ENCODE measurements at places on chromosomes 2 and 18.

- no peak for DNase-seq
Observed at GRCh38 chr2:17166506-17166905, 351.7 kb downstream of the RAD51AP2 start.

DNA sequence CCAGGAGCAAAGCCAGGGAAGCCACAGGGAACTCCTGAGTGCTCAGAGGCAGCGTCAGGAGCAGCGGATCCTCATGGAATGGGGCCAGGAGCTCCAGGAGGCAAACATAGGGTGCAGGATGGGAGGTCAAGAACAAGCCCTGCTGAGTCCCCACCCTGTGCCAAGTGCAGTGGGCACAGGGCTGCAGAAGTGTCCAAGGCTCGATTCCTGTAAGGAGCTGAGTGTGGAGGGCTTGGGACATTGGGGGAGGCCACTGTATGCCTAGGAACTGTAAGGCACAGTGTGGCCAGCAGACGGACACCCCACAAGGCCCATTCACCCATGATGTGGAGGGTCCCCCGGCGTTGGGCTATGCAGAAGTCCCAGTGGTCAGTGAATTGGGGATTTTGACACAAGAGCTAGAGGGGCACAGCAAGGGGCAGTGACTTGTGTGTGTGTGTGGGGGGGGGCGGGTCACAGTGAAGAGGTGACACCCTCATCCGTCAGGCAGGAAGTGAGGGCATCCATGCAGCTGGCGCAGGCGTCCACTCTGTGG is 55.6 kb downstream of the ACKR3 start:
- DNase-seq, result no peak

GRCh38 chr18:79520478-79521390 is 125.0 kb downstream of the NFATC1 start:
- no peak for DNase-seq

DNA sequence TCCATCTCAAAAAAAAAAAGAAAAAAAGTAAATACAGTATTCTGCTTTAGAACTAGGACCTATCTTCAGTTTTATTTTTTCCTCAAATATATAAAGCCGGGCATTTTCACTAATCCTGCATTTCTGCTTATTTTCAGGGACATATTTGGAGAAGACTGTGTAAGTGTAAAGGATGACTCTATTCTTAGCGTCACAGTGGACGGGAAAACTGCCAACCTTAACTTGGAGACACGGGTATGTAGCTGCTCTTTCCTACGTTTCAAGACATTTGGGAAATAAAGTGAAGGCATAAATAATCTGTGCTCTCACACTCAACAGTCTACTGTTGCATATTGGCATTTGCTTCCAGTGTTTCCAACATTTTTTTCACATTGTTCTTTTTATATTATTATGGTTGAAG is 3.1 kb upstream of the IAH1 start:
- DNase-seq, result no peak

GRCh38 chr2:155895016-155895415 is 437.5 kb downstream of the NR4A2 start:
- no peak for DNase-seq

- no peak for DNase-seq
Observed at GRCh38 chr2:26899500-26900164, 51.7 kb downstream of the DPYSL5 start.

GRCh38 chr2:240460781-240461431 is 25.4 kb downstream of the GPC1 start:
- no peak for DNase-seq

DNA sequence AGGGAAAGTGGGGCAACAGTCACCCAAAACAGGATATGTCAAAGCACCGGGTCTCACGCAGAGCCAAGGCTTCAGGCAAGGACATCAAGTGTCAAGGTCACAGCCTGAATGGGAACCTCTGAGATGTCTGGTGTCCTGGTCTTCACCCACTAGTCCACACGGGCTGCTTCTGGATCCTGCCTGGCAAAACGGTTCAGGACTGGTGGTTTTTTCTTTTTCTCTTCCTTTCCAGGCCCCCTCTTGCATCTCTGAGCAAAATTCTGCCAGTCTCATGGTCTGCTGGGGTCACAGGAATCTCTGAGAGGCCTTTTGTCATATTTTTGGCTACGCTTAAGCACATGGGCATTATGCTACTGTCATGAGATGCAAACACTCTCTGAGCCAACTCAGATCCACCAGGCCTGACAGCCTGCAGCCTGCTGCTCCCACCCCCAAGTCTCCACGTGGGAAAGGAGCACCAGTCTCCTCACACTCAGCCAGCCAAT is 518.2 kb upstream of the ZEB2 start:
- DNase-seq, result no peak

DNA sequence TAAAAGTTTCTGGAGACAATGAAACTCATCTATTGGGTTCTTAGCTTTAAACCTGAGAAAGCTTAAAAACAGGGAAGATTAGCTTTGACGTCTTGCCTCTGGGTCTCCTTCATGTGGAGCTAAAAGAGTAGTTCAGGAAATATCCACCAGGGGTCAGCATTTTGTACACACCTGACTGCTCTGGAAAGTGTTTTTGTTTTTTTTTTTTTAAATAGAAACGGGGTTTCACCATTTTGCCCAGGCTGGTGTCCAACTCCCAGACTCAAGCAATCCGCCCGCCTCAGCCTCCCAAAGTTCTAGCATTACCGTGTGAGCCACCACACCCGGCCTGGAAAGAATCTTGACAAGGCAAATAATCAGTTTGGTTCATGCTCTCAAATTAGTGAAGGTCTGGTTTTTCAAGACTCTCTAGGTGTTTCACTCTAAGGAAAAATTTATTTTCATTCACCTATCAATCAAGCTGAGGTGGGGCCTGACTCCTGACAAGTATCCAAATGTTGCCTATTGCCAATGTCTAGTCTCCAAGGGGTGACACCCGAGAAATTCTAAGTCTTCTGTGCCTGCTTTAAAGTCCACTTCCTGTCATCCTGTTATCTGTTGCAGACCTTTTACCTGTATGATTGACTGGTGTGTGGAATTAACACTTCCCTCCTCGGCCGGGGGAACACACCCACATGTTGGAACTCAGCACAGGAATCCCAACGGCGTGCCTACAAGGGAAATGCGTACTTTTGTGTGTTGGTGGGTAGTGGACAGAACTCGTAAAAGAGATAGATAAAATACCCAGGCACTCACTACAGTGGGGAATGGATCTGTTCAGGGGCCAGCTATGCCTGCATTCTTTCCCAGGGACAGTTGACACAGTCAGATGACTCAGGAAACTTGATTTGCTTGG is 11.3 kb downstream of the IL1RN start:
- DNase-seq, result peak; percentile 86

DNA sequence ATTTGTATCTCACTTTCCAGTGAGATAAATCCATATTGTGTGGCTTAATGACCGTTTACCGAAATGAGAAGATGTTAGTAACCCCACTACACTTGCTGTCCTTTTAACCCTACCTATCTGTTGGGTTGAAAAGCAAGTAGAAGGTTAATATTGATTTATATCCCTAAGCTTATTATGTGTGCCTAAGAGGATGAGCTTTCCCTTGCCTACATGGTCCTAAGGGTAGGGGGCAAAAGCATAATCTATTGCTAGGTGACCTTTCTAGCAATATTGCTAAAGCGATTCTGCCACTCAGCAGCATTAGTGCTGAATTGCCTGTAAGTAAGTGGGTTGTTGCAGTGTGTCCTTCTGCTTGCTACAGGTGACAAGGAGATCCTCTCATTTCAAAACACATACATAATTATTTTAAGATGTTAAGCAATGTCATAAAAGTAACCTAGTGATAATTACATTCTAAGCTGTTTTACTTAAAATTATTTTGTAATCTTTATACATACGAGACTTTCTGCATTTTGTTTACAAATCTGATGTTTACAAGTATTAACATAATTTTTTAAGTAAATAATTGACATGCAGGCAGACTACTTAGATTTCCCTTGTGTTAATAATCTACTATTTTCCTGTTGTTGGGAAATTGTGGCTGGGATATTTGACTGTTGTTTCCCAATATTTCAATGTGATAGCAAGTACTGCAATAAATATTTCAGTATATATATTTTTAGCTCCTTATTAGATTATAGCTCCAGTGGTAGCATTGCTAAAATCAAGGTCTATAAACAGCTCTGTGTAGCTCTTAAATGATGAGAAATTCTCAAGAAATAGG is 49.1 kb upstream of the CABYR start:
- no peak for DNase-seq

DNA sequence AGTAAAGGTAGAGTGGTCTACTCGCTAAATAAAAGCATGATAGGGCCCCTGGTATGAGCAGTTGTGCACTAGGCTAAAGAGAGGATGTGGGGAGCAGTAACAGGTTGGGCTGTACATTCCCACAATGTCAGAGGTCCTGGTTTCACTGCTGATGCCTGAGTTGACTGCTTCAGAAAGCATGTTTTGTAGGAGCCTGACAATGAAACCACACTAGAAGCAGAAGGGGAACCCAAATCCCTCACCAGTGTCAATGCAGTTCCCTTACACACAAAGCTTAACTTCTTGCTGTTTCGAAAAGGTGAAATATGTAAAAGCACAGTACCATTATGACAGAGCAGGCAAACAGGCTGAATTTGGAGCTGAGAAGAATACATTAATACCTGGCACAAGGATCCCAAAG is 291.7 kb upstream of the KYNU start:
- no peak for DNase-seq

DNA sequence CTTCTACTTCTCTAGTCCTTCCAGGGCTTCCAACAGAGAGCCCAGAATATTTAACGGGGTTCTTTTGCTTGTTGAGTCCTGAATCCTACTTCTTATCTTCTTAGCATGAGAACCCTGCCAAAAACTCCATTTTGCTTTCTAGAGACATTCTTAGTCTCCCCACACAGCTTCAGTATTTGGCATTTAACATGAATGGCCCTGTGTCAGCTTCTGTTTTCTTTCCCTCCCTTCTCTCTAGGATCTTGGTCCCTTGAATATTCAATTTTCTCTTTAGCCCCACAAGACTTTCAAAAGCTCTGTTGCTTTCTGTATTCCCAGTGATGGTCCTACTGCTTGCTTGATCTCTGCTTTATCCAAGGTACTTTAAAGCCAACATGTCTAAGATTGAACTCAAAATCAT is 89.5 kb downstream of the WDR7 start:
- DNase-seq, result no peak

- no peak for DNase-seq
Observed at GRCh38 chr2:237208373-237209260, 122.9 kb downstream of the COPS8 start.

DNA sequence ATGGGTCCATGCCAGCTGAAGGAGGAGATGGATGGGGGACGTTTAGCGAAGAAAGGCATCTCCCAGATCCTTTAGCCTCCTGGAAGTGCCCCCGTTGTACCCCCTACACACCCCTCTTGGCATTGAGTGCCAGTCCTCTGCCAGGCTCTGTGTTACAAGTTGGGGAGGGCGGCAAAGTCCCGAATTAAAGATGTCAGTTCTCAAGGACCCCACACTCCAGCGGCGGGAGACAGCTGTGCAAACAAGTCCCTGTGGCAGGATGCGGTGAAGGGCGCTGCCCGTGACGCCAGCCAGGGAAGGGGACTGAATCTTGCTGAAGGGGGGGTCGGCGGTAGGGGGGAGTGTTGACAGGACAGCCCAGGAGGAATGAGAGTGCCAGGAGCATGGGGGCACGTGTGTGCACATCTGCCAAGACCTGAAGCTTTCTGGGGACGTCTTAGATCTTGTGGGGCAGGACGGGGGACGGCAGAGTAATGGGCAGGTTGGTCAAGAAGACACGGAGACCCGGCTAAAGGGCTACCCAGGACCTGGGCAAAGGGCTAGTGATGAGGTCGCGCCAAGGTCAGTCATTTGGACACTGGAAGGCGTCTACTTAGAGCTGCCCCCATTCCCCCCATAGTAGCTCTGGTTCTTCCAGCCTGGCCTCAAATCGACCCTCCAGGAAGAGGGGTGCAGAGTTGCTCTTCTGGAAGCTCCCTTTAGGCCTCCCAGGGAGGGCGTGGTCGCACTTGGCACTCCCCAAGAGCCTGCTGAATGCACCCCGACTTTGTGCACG is 2.8 kb upstream of the CTDSP1 start:
- peak; percentile 82 for DNase-seq

DNA sequence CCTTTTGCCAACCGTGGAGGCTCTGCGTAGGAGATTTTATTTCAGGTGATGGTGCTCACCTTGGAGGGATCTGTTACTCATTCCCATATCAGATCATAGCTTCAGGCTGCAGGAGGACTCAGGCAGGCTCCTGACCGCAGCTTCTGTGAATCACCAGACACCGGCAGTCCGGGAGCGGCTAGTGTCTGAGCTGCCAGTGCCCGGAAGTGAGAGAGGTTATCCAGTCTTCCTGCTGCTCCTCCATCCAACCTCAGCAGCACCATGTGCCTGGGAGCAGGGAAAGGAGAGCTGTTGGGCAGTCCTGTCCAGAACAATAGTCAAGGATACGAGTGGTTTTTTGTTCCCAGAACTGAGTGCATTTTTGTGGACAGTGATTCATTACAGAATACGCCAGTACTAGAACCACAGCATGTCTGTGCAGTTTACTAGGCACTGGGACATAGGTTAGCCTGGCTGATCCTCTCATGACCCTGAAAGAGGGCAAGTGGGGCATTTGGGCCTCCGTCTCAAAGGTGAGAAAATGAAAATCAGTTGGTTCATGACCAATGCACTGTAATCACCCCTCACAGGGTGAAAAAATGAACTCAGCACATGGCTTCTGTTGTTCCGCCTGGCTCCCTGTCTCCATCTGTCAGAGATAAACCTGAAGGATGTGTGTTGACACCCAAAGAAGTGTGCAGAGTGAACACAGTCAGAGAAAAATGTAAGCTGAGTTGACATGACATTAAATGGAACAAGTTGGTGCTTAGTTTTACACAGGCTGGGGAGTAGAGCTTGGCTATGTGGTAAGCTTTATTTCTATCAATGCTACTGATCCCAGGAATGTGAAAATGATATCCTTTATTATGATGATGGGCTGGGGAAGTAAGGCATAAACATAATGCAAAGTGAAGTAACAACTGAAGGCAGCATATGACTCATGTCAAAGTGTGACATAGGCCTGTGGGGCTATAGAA is 12.2 kb downstream of the FHOD3 start:
- DNase-seq, result no peak

DNA sequence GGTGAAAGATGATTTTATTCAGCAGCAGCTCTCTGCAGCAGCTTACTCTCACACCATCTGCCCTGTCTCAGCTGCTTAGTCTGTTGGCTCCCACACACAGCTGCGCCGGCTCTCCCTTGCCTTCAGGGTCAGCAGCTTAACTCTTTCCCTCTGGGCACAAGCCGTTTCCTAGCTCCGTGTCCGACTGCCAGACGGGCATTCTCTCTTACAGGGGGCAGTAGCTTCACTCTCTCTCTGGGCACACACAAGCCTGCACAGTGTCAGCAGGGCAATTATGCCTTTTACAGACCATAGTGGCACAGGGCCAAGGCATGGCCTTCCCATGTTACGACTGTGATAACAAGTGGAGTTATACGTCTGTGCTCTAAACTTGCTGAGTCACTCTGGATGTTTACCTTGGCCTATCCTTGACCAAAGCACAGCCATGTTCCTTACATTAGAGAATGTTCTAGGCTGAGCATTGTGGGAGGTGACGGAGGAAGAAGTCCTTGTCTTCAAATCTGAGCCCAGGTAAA is 31.7 kb downstream of the PCARE start:
- no peak for DNase-seq

- DNase-seq, result no peak
Observed at GRCh38 chr18:1078301-1078700, 173.6 kb downstream of the ADCYAP1 start.

Data from CD4-positive, alpha-beta T cell treated with Interleukin-21 for 1 hour (primary cell).